Activated naive CD8-positive, alpha-beta T cell treated with anti-CD3 and anti-CD28 coated beads, Interleukin-2, amount 10 ng/mL, durations not matched to agents 7 days and 5 days (primary cell): ENCODE measurements at places on chromosomes 6 and 20. TPM values are rescaled to one million over a fixed set of nuclear protein-coding genes. Genes with fewer than 3 reads are reported as not detected.

- peaks cover 7% of the 10 kb centered on the region for H3K36me3 ChIP-seq
- H3K4me3 ChIP-seq = no peak overlapping the region
- no peaks in the 10 kb centered on the region for H3K4me1 ChIP-seq
- no peak for DNase-seq
These were observed 45.2 kb downstream of the BCKDHB start for GRCh38 chr6:80151635-80152034.

- peak; percentile 64 for DNase-seq
- H3K4me1 ChIP-seq = no peaks in the 10 kb centered on the region
- no peaks in the 10 kb centered on the region for H3K36me3 ChIP-seq
These were observed 18.4 kb upstream of the MMP24 start for GRCh38 chr20:35207950-35208611.

- H3K36me3 ChIP-seq = peaks cover 67% of the 10 kb centered on the region
- H3K27me3 ChIP-seq = no peaks in the 10 kb centered on the region
- H3K4me3 ChIP-seq = peak overlapping the region; percentile 24
- peaks cover 29% of the 10 kb centered on the region for H3K4me1 ChIP-seq
- no peak for DNase-seq
These were observed 113.9 kb downstream of the HIVEP1 start for GRCh38 chr6:12126051-12126450.

DNA sequence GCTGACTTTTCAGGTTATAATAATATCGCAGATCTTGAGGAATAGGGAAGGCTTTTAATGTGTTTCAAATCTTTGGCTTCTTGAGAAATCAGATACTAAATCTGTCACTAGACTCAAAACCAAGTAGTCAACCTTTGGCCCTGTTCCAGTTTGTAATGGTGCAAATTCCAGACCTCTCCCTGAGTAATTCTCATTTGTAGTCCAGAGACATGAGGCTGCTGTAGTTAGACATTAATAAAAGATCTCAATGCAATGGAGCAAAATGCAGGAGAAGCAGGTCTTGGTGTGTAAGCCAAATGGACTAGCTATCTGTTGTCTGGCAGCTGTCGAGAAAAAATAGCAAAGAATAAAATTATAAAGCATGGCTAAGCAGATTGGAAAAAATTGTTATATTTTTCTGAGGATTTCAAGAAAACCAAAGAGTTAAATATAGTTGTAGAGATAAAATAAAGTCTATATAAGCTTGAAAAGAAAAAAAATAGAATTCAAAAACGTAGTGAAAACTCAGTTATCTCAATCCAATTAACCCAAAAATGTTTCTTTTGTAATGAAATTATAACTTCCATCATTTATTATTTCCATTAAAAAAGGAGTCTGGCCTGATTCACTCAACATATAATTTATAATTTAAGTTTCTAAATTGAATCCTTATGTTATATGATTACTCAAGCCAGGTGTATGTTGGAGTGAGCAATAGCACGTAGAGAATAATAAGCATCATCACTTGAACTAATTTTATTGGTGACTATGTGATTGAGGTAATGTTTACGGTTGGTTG lies 161.5 kb upstream of the ADGRB3 start:
- H3K27ac ChIP-seq = no peak overlapping the region
- H3K4me1 ChIP-seq = no peaks in the 10 kb centered on the region
- no peak for DNase-seq

- no peak overlapping the region for H3K27ac ChIP-seq
- no peak overlapping the region for H3K4me3 ChIP-seq
- DNase-seq = no peak
- peaks cover 2% of the 10 kb centered on the region for H3K36me3 ChIP-seq
- H3K4me1 ChIP-seq = peaks cover 10% of the 10 kb centered on the region
These were observed 71.5 kb downstream of the SHLD1 start for GRCh38 chr20:5821627-5822215.

DNA sequence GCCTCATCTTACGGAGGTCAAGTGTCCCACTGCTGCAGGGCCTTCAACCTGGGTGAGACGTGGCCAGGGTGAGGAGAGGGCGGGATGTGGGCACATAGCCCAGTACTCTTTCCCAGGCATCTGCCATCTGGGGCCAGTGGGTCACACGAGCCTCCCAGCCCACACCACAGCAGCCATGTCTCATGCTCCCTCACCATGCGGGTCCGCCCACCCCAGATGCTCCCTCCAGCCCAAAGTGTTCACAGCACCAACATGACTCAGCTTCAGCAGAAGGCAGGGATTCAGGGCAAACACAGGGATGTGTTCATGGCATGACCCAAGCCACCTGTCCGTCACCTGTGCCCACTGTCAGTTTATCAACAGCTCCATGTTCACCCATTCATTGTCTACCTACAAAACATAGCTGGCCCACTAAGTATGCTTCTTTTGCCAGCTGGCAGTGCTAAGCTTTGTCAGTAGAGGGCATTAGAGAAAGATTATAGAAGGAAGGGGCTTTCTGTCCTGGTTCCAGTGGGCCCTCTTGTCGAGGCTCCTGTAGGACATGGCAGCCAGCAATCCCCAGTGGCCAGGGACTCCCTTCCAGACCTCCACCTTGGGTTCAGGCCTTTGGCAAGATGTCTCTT lies 109.2 kb downstream of the FOXF2 start:
- H3K4me3 ChIP-seq = no peak overlapping the region
- no peaks in the 10 kb centered on the region for H3K4me1 ChIP-seq
- H3K36me3 ChIP-seq = no peaks in the 10 kb centered on the region
- H3K27me3 ChIP-seq = peaks cover 6% of the 10 kb centered on the region

- no peaks in the 10 kb centered on the region for H3K27me3 ChIP-seq
- peaks cover 41% of the 10 kb centered on the region for H3K4me1 ChIP-seq
- peak; percentile 49 for DNase-seq
- peak overlapping the region; percentile 91 for H3K27ac ChIP-seq
- peak overlapping the region; percentile 99 for H3K4me3 ChIP-seq
- H3K36me3 ChIP-seq = peaks cover 45% of the 10 kb centered on the region
These were observed 1.0 kb downstream of the BCL2L1 start for GRCh38 chr20:31721408-31722256.

- H3K27me3 ChIP-seq = no peaks in the 10 kb centered on the region
- H3K27ac ChIP-seq = peak overlapping the region; percentile 37
- no peak for DNase-seq
These were observed 38.5 kb downstream of the PLCG1 start for GRCh38 chr20:41175727-41176330.

GRCh38 chr20:57130160-57130772 lies 136.2 kb downstream of the BMP7 start:
- no peak overlapping the region for H3K4me3 ChIP-seq
- peaks cover 3% of the 10 kb centered on the region for H3K4me1 ChIP-seq
- H3K27me3 ChIP-seq = no peaks in the 10 kb centered on the region
- no peak for DNase-seq
- no peak overlapping the region for H3K27ac ChIP-seq

- H3K27ac ChIP-seq = no peak overlapping the region
- peaks cover 10% of the 10 kb centered on the region for H3K4me1 ChIP-seq
- no peaks in the 10 kb centered on the region for H3K27me3 ChIP-seq
- no peak for DNase-seq
These were observed 309.3 kb downstream of the CLIC5 start for GRCh38 chr6:45706319-45706718.

GRCh38 chr20:51026269-51026668 lies 3.4 kb upstream of the KCNG1 start:
- no peak overlapping the region for H3K27ac ChIP-seq
- DNase-seq = no peak
- no peak overlapping the region for H3K4me3 ChIP-seq

DNA sequence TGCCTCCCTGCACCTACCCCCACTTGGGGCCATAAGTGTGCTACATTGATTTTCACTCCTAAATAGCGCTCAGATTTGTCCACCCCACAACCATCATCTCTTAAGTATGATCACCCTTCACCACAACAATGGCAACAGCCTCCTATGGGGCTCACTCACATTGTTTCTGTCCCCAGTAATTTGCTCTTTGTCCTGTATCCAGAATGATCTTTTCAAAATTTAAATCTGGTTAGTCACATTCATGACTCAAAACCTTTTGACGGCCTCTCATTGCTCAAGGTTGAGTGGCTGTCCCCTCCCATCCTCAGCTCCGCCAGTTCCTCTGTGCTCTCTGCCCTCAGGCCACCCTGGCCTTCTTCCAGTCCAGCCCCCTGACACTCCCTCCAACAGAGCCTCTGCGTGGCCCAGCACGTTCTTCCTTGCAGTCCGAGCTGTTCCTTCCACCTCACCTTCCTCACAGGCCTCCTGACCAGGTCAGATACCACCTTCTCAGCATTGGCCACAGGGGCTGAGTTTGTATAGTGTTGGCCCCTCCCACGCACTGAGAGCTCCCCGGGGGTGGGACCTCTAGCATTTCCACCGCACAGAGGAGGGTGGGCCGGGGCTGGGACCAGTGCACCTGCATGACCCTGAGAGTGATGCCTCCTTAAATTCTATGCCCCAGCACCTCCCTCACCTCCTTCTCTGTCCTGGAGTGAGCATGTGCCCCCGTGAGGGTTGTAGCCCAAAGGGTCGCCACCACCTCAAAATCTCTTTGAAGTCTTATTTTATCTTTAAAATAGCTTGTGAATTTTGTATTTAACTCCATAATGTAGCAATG lies 2.4 kb upstream of the PPP1R3G start:
- no peaks in the 10 kb centered on the region for H3K36me3 ChIP-seq
- H3K27ac ChIP-seq = no peak overlapping the region
- peaks cover 2% of the 10 kb centered on the region for H3K4me1 ChIP-seq
- no peak overlapping the region for H3K4me3 ChIP-seq
- no peak for DNase-seq
- H3K27me3 ChIP-seq = peaks cover 51% of the 10 kb centered on the region

GRCh38 chr6:41021832-41022231 lies 17.2 kb downstream of the UNC5CL start:
- no peak for DNase-seq
- no peak overlapping the region for H3K4me3 ChIP-seq
- no peak overlapping the region for H3K27ac ChIP-seq
- H3K36me3 ChIP-seq = no peaks in the 10 kb centered on the region
- H3K4me1 ChIP-seq = peaks cover 1% of the 10 kb centered on the region

PPP1R3G gene
- total RNA-seq = 0.17 TPM

IL17F gene
- not detected for total RNA-seq

MAP7 gene
- total RNA-seq = 0.48 TPM

FUT9 gene
- not detected for total RNA-seq

CD93 gene
- total RNA-seq = 0.48 TPM

SLC52A3 gene
- total RNA-seq = not detected

GSTA2 gene
- not detected for total RNA-seq

PTPRT gene
- not detected for total RNA-seq
